GM23248 (cell line): ENCODE measurements at places on chromosomes 2 and 18.

DNA sequence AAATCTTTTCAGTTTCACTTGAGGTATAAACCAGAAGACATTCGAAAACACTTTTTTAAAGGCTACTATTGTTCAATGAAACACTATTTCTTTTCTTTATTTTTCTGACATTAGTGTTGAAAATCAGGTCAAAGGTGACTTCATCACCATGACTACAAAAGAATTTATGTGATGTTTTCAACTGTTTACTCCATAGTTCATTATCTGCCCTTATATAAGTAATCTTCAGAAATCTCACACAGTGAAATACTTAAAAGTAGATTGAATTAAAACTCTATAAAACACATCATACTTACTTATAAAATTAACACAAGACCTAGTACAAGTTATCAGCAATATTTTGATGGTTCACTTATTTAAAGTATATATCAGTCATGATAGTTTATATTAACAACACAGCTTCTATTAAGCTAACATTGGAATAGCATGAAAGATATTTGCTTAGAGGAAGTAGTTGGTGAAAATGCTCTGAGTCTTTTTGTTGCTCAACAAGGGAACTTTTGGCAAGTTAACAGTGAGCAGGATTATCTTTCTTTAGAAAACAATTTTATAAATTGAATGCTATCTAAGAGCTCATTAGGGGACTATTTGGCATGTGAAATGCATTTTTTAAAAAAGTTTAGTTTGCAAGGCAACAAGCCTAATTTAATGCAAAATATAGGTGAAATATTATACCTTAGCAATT lies 60.8 kb downstream of the MC4R start:
- DNase-seq, result no peak

- no peak for DNase-seq
Measured at GRCh38 chr18:25251068-25251467, 100.9 kb downstream of the ZNF521 start.

- DNase-seq, result no peak
Measured at GRCh38 chr2:217939629-217940245, 63.1 kb downstream of the TNS1 start.

- peak; percentile 70 for DNase-seq
Measured at GRCh38 chr2:163778045-163778781, 42.4 kb upstream of the FIGN start.

DNA sequence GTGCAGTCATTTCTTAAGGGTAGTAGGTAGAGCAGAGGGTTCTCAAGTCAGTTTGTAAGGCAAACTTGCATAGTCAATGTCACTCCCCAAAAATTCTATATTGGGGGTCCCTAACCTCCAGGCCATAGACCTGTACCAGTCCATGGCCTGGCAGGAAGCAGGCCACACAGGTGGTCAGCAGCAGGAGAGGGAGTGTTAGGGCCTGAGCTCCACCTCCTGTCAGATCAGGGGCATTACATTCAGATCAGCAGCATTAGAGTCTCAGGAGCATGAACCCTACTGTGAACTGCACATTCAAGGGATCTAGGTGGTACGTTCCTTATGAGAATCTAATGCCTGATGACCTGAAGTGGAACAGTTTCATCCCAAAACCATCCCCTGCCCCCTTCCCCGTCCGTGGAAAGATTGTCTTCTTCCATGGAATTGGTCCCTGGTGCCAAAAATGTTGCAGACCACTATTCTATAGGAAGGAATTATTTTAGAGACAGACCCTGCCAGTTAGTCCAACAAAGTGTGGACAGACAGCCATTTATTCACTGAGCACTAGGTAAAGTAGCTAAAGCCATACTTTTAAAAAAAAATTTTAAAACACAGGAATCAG lies 6.7 kb downstream of the COA5 start:
- peak; percentile 56 for DNase-seq
